ENCODE measurements at places on chromosomes 16 and 17. TPM values are rescaled to one million over a fixed set of nuclear protein-coding genes. Genes with fewer than 3 reads are reported as not detected.

Gene DNASE1L2
- total RNA-seq = 0.56 TPM

Gene SLC6A4
- 2.6 TPM for total RNA-seq

Gene ABAT
- 1.4 TPM for total RNA-seq

Gene NMT1
- 79.1 TPM for total RNA-seq

Gene SLC5A11
- total RNA-seq = 0.17 TPM

Gene RNF222
- not detected for total RNA-seq

Gene ACE
- total RNA-seq = 155 TPM

Gene ZNF213
- total RNA-seq = 14.6 TPM

Gene RAB11FIP4
- total RNA-seq = 0.05 TPM

Gene SLC47A1
- total RNA-seq = 0.85 TPM

Gene RSL1D1
- 75.7 TPM for total RNA-seq

Gene TSPOAP1
- total RNA-seq = 0.14 TPM

Gene RIPOR1
- 74.9 TPM for total RNA-seq

Gene KRTAP1-1
- total RNA-seq = not detected

Gene EPN2
- total RNA-seq = 31.1 TPM

Gene CCL16
- 0.68 TPM for total RNA-seq

Gene DLX4
- total RNA-seq = not detected

Gene CLDN9
- total RNA-seq = not detected

Gene TLCD2
- 1.8 TPM for total RNA-seq

Gene NLGN2
- 5.5 TPM for total RNA-seq

Gene SPATA22
- 0.23 TPM for total RNA-seq

Gene CCT6B
- total RNA-seq = 0.28 TPM

Gene AFMID
- total RNA-seq = 95.6 TPM

Gene CCL8
- total RNA-seq = 0.05 TPM

Gene KRTAP4-6
- 0.19 TPM for total RNA-seq

Gene PYY
- not detected for total RNA-seq

Gene PRSS33
- not detected for total RNA-seq

Gene TNK1
- 3.6 TPM for total RNA-seq

Gene CACNG3
- not detected for total RNA-seq

Gene NOXO1
- total RNA-seq = not detected

Gene ALOXE3
- 0.05 TPM for total RNA-seq

Gene C16orf54
- not detected for total RNA-seq

Gene MGRN1
- 29.3 TPM for total RNA-seq

Gene HCFC1R1
- 2.6 TPM for total RNA-seq

Data from dermis blood vessel endothelial cell (primary cell).